Activated T-cell treated with anti-CD3 and anti-CD28 coated beads, Interleukin-2, amount 50 U/mL, for 72 hours (primary cell): ENCODE measurements at places on chromosomes 12 and 14. TPM values are rescaled to one million over a fixed set of nuclear protein-coding genes. Genes with fewer than 3 reads are reported as not detected.

GRCh38 chr12:54358191-54358944 is 5.9 kb downstream of the GPR84 start:
- H3K4me3 ChIP-seq: no peak overlapping the region
- H3K27me3 ChIP-seq: peaks cover 4% of the 10 kb centered on the region
- peaks cover 19% of the 10 kb centered on the region for H3K4me1 ChIP-seq
- peak; percentile 55 for DNase-seq

DNA sequence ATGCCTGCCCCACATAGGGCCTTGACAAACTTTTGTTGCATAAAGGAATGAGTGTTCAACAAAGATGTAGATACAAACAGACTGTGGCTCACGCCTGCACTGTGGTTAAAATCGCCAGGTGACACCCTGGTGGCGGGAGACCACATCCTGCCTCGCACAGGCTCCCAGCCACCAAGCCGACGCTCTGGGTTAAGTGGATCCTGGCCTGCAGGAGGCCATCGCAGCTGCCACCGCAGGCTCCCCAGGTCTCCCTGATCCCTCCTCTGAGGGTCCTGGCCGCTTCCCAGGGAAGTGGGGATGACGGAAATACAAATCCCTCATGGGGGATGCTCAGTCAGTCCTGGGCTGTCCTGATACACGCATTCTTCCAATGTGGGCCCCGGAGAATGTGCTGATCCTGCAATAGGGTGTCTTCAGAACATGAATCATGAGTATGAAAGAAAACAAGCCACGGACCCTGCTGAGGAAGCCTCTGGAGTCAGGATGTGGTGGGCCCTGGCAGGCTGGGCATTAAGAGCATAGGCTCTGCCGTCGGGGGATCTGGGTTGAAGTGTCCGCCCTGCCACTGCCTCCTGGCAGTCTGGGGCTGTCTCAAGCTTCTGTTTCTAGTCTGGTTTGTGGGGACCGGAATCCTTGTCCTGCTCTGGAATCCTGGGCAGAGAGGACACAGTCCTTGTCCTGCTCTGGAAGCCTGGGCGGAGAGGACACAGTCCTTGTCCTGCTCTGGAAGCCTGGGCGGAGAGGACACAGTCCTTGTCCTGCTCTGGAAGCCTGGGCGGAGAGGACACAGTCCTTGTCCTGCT is 53.5 kb upstream of the BEGAIN start:
- no peaks in the 10 kb centered on the region for H3K36me3 ChIP-seq
- no peaks in the 10 kb centered on the region for H3K27me3 ChIP-seq
- peak overlapping the region; percentile 49 for H3K4me3 ChIP-seq
- peak overlapping the region; percentile 78 for H3K27ac ChIP-seq
- DNase-seq: peak; percentile 85

DNA sequence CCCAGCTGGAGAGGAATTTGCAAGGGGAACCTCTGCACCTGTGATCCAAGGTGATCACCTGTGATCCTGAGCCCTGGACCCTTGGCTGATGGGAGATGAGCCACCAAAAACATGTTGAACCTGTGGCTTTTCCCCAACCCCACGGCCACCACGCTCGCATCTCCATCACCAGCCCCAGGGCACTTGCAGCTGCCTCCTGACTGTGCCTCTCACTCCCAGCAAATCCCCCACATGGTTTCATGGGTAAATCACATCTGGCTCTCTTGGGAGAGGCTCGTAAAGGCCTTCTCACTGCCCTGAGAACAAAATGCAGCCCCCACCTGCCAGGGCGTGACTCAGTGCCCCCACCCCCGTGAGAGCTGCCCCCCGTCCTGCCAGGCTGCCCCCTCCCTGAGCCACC is 76.0 kb downstream of the RFLNA start:
- H3K27ac ChIP-seq: no peak overlapping the region
- H3K27me3 ChIP-seq: no peaks in the 10 kb centered on the region
- no peak overlapping the region for H3K4me3 ChIP-seq
- no peaks in the 10 kb centered on the region for H3K36me3 ChIP-seq

- H3K4me1 ChIP-seq: no peaks in the 10 kb centered on the region
- no peak overlapping the region for H3K27ac ChIP-seq
- peaks cover 3% of the 10 kb centered on the region for H3K36me3 ChIP-seq
- no peak for DNase-seq
These were observed 134.1 kb downstream of the TPH2 start for GRCh38 chr12:72072592-72073212.

DNA sequence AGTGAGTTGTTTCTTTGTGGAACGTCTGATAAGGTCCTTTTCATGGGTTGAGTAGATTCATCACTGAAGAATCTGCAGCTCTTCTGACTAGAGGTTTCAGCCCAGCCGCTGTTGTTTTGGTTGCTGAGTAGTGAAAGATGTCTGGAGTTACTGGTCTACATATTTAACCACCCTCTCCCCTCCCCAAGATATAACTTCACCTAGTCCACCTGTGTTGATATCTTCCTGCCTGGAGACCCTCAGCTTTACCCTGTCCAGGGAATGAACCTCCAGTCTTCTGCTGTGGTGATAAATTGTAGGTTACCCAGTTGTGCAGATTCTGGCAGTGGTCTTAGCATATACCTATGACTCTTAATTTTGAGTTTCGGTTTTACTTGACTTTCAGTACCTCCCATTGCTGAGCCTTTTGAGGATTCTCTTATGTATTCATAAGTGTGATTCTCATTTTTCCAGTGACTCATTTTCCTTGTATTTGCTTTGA is 62.9 kb downstream of the CCDC91 start:
- DNase-seq: peak; percentile 38
- peak overlapping the region; percentile 75 for H3K4me3 ChIP-seq
- no peaks in the 10 kb centered on the region for H3K36me3 ChIP-seq
- peak overlapping the region; percentile 68 for H3K27ac ChIP-seq
- H3K27me3 ChIP-seq: no peaks in the 10 kb centered on the region
- H3K4me1 ChIP-seq: peaks cover 62% of the 10 kb centered on the region

DNA sequence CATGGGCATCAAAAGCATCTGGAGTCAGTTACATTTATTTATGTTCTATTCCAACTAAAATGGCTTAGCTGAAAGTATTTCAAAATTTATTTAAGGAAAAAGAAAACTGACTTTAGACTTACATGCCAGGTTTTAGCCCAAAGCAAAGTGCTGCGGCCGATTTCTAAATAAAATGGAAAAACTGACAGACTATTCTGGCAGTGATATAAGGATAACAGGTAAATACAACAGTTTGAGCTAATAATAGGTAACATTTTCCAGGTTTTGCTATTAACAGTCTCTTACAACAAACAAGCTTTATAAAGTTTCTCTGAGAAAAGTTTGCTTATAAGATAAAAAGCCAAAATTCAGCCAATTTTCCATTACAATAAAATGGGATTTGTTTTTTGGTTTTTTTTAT is 937.2 kb upstream of the FLRT2 start:
- H3K27ac ChIP-seq: no peak overlapping the region
- H3K27me3 ChIP-seq: no peaks in the 10 kb centered on the region
- H3K36me3 ChIP-seq: no peaks in the 10 kb centered on the region
- no peak overlapping the region for H3K4me3 ChIP-seq
- H3K4me1 ChIP-seq: no peaks in the 10 kb centered on the region

DNA sequence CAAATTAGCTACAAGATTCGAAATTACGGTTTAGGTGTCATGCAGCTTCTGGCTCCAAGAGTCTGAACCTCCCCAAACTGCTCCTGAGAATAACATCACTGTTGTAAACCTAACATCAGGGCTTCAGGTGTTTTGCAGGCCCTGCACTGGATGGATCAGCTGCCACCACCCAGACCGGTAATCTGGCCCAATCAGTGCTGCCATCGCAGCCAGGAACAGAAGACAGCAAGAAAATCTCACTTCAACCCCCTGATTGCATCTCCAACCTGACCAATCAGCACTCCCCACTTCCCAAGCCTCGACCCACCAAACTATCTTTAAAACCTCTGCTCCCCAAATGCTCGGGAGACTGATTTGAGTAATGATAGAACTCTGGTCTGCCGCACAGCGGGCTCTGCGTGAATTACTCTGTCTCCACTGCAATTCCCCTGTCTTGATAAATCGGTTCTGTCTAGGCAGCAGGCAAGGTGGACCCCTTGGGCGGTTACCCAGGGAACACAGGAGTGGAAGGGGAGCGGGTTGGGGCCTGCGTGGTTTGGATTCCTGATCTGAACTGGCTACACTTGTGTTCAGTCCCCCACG is 268.5 kb upstream of the SFSWAP start:
- H3K36me3 ChIP-seq: no peaks in the 10 kb centered on the region
- no peaks in the 10 kb centered on the region for H3K27me3 ChIP-seq
- no peaks in the 10 kb centered on the region for H3K4me1 ChIP-seq
- H3K4me3 ChIP-seq: no peak overlapping the region
- no peak for DNase-seq

DNA sequence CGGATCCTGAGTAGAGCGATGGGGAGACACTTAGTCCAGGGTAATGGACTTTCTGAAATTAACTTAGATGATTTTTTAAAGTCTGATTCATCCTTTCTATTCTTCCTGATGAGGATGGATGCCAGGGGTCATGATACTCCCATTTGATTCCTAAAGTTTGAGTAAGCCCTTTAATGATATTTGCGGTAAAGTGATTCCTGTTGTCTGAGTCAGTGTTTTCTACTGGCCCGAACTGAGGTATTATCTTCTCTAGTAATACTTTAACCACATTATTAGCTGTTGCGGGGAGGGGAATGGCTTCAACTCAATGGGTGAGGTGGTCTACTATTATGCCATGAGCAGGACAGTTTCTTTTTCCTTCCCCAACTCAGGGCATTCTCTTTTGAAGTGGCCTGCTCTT is 111.6 kb downstream of the RIN3 start:
- no peak overlapping the region for H3K4me3 ChIP-seq
- no peak for DNase-seq
- H3K36me3 ChIP-seq: peaks cover 22% of the 10 kb centered on the region

- H3K4me3 ChIP-seq: no peak overlapping the region
- no peaks in the 10 kb centered on the region for H3K27me3 ChIP-seq
- no peaks in the 10 kb centered on the region for H3K4me1 ChIP-seq
- H3K36me3 ChIP-seq: no peaks in the 10 kb centered on the region
- H3K27ac ChIP-seq: no peak overlapping the region
- no peak for DNase-seq
These were observed 223.1 kb downstream of the RAD51B start for GRCh38 chr14:68042586-68043210.

- peaks cover 5% of the 10 kb centered on the region for H3K27me3 ChIP-seq
- H3K4me1 ChIP-seq: no peaks in the 10 kb centered on the region
- H3K36me3 ChIP-seq: no peaks in the 10 kb centered on the region
- no peak overlapping the region for H3K4me3 ChIP-seq
These were observed 25.6 kb upstream of the GCH1 start for GRCh38 chr14:54928216-54928615.

DNA sequence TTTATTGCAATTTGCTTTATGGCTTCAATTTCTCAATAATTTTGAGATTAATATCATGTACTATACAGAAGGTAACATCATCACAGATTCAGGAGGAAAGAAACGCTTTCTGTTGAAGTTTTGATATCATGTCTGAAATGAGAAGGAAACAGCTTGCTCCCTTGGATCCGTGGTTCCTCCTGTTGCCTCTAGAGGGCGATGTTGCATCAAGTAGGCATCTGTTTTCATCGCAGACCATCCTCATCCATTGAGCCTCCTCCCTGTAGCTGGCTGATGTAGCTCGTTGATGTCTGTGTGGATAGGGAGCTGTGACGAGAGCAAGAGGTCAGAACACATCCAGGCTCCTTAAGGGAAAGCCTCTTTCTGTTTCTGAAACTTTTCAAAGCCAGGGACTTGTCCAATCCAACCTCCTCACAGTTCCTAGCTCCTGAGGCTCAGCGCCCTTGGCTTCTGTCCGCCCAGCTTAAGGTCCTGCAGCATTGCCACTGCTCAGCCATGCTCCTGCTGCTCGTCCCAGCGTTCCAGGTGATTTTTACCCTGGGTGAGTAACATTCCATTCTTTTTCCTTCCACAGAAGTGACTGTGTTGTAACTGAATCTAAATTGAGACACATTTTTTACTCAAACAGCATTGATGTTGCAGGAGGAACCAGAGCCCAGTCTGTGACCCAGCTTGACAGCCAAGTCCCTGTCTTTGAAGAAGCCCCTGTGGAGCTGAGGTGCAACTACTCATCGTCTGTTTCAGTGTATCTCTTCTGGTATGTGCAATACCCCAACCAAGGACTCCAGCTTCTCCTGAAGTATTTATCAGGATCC is 304.8 kb upstream of the OR4E1 start:
- peak overlapping the region; percentile 93 for H3K27ac ChIP-seq
- no peaks in the 10 kb centered on the region for H3K27me3 ChIP-seq
- H3K4me3 ChIP-seq: peak overlapping the region; percentile 77
- DNase-seq: peak; percentile 60
- H3K36me3 ChIP-seq: no peaks in the 10 kb centered on the region

DNA sequence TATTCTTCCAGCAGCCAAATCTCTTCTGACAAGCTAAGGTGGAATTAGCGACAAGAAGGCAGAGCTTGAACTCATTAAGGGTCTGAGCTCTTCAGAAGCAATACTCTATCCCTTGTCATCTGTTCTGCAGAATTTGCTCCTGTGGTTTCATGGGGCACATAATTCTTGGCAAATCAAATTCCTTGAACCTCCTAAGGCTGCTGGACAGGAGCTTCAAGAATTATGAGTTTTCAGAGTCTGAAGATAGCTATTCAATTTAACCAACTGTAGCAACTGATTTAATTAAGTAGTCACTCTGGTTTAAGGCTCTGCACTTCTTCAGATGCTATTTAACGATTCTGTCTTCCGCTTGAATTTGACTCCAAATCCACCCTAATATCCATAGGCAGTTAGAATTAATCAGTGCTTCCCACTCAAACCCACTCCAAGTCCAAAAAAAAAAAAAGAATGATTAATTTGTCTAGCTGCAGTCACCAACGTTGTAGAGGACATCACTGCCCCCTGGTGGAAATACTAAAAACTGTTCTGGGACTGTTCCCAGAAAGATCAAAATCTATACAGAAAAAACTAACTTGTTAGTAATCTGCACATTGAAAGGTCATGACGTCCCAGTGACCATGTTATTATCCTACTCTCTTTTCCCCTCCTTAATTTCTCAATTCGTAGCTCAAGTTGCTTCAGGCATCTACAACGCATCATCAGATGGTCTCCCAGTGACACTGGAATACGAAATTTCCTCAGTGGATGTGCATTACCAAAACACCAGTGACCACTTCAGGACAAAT is 169.9 kb downstream of the KIF21A start:
- DNase-seq: peak; percentile 28
- H3K27ac ChIP-seq: no peak overlapping the region
- H3K36me3 ChIP-seq: no peaks in the 10 kb centered on the region
- no peak overlapping the region for H3K4me3 ChIP-seq
- H3K27me3 ChIP-seq: peaks cover 17% of the 10 kb centered on the region

- H3K4me1 ChIP-seq: peaks cover 59% of the 10 kb centered on the region
- no peak for DNase-seq
- H3K36me3 ChIP-seq: no peaks in the 10 kb centered on the region
- no peaks in the 10 kb centered on the region for H3K27me3 ChIP-seq
- no peak overlapping the region for H3K27ac ChIP-seq
- H3K4me3 ChIP-seq: no peak overlapping the region
These were observed 2.6 kb upstream of the C12orf76 start for GRCh38 chr12:110050927-110051326.

DNA sequence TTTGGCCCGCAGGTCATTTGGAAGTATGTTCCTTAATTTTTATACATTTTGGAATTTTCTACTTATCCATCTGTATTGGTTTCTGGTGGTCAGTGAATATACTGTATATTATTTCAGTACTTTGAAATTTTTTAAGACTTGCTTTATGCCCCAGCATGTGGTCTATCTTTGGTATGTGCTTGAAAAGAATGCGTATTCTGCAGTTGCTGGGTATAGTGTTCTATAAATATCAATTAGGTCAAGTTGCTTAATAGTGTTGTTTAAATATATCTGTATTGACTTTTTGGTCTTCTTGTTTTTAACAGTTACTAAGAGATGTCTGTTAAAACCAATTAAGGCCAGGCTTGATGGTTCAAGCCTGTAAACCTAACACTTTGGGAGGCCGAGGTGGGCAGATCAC is 21.7 kb upstream of the SIX1 start:
- H3K4me3 ChIP-seq: no peak overlapping the region
- H3K36me3 ChIP-seq: no peaks in the 10 kb centered on the region

Gene LAG3
- total RNA-seq: 117 TPM

Gene GLIPR1L2
- total RNA-seq: 0.16 TPM

Gene PZP
- total RNA-seq: not detected

Gene DEGS2
- total RNA-seq: 1.8 TPM

Gene PXMP2
- total RNA-seq: 19.7 TPM

Gene KCNJ8
- total RNA-seq: not detected
